ENCODE measurements at places on chromosomes 1 and 21.

DNA sequence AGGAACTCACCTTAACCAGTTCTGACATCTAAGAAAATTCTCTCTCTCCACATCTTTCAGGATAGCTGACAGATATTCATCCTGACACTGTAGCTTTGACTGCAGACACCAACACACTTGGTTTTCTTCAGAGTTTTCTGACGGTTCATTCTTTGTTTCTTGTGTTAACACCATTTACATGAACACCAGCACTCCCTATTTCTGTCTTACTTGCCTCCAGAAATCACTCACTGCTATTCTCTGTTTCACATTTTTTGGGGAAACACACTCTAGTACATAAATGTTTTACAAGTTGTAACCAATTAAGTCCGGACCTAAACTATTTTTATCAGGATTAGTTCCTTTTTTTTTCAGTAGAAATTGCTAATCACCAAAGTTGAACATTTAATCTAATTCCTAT lies 15.4 kb downstream of the FLVCR1 start:
- no peak for DNase-seq

DNA sequence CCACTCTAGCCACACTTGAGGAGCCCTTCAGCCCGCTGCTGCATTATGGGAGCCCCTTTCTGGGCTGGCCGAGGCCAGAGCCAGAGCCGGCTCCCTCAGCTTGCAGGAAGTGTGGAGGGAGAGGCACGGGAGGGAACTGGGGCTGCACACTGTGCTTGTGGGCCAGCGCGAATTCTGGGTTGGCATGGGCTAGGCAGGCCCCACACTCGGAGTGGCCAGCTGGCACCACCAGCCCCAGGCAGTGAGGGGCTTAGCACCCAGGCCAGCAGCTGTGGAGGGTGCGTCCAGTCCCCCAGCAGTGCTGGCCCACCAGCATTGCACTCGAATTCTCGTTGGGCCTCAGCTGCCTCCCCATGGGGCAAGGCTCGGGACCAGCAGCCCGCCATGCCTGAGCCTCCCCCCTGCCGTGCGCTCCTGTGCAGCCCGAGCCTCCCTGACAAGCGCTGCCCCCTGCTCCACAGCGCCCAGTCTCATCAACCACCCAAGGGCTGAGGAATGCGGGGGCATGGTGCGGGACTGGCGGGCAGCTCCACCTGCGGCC lies 785.9 kb upstream of the TPTE start:
- DNase-seq: no peak

DNA sequence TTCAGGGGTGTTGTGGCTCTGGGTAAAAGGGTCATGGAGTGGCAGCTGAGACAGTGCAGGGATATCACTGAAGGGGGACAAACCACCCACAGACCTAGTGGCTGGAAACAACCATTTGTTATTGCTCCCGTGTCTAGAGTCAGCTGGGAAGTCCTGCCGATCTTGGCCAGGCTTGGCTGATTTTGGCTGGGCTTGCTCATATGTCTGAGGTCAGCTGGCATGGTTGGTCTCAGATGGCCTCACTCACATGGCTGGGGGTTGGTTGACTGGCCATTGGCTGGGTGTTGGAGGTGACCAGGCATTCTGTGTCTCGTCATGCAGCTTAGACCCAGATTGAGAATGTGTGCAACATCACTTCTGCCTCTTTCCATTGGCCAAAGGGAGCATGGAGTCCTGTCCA lies 203.8 kb upstream of the POU3F1 start:
- no peak for DNase-seq

- DNase-seq: no peak
These were observed 18.1 kb downstream of the LHX4 start for GRCh38 chr1:180248176-180248575.

DNA sequence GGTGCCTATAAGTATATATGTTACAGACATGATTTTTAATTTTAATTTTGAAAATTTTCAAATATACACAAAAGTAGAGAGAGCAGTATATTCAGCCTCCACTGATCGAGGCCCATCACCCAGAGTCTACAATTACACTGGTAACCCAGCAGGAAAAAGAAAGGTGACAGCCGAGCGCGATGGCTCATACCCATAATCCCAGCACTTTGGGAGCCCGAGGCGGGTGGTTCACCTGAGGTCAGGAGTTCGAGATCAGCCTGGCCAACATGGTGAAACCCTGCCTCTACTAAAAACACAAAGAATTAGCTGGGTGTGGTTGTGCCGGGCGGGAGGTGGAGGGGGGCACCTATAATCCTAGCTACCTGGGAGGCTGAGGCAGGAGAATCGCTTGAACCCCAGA lies 1.4 kb downstream of the YBEY start:
- no peak for DNase-seq

GRCh38 chr1:62025154-62025553 lies 169.5 kb upstream of the L1TD1 start:
- DNase-seq: no peak

GRCh38 chr1:167927046-167927754 lies 9.3 kb upstream of the DCAF6 start:
- no peak for DNase-seq

DNA sequence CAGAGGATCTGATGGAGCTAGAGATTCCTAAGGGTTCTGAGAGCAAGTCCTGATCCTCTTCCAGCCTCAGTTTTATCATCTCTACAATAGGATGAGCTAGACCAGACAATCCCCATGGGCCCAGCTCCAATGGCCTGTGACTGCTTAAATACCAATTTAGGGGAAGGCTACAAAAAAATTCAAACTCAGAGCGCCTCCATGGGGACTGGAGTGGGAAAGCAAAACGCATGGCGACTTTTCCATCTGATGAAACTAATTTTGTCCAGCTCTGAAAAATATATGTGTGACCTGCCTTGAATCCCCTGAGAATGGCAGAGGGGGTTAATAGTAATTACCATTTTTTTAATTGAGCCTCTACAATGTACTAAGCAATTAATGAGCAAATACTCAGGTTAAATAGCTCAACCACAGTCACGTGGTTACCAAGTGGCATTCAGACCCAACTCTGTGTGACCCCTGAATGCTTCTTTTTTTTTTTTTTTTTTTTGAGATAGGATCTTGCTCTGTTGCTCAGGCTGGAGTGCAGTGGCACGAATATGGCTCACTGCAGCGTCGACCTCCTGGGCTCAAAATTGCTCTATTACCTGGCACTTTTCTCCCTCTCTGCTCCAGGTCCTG lies 8.4 kb downstream of the EXTL1 start:
- DNase-seq: no peak

DNA sequence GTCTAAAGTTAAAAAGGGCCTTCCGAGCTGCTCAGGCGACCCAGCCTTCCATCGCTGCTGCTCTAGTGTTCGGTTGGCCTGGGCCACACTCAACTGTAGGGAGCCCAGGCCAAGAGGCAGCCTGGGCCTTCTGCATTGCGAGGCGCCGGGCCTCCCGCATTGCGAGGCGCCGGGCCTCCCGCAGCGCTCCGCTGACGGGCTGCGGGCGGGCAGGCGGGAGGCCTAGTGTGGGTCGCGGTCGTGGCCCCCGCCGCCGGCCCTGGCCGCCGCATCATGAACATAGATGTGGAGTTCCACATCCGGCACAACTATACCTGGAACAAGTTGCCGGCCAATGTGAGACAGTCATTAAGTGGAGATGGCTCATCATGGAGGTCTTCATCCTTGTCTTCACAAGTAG lies 48.3 kb downstream of the PPIAL4G start:
- DNase-seq: no peak

DNA sequence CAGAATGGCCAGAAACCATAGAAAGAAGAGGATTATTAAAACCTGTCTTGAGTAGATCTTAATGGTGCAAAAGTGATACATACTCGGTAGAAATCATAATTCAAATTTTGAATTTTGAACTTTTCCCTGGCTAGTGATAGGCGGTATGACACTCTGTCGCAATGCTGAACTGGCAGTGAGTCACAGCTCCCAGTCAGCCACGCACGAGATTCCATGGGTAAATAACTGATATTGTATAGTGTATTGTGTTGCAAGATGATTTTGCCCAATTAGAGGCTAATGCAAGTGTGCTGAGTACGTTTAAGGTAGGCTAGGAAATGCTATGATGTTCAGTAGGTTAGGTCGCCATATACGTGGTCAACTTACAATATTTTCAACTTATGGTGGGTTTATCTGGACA lies 207.0 kb downstream of the SIPA1L2 start:
- DNase-seq: no peak

- DNase-seq: no peak
These were observed 75.5 kb upstream of the IPO9 start for GRCh38 chr1:201753492-201753891.

- DNase-seq: no peak
These were observed 8.7 kb downstream of the MRPS21 start for GRCh38 chr1:150302338-150302737.

GRCh38 chr1:78038491-78038939 lies 7.3 kb upstream of the GIPC2 start:
- DNase-seq: no peak

GRCh38 chr1:93679546-93679945 lies 2.1 kb downstream of the BCAR3 start:
- DNase-seq: no peak
